ENCODE measurements at places on chromosomes 12 and 14. TPM values are rescaled to one million over a fixed set of nuclear protein-coding genes. Genes with fewer than 3 reads are reported as not detected.

- H3K4me3 ChIP-seq: no peak overlapping the region
- no peak overlapping the region for H3K27ac ChIP-seq
- peaks cover 14% of the 10 kb centered on the region for H3K4me1 ChIP-seq
- peak; percentile 71 for DNase-seq
Measured at GRCh38 chr12:54374562-54375258, 9.8 kb downstream of the ZNF385A start.

DNA sequence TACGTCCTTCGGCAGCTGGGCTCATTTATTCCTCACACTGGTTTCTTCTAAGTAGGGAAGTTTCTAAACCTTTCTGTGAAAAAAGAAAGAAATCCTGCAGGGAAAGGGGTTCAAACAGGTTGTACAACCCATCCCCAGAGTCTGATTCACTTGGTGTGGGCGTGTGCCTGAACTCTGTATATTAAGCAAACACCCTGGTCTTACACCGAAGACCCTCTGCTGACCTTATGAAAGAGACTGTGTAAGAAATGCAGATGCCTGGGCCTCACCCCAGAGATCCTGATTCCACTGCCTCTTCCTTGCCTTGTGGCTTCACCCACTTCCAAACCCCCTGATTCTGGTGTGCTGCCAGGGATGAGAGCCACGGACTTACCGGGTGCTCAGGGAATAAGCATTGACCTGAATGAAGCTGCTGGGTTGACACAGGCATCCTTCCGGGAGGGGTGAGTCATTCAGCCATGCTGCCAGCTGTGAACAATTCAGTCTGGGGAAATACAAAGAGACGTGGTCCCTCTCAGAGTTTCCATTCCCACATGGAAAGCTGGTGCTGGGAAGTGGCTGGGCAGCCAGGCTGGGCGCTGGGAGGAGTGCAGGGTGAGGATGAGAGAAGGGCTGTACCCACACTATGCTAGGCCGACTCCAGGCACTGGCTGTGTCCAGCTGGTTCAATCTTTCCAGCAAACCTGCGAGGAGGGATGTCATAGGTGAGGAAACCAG lies 26.5 kb upstream of the ACTN1 start:
- H3K4me3 ChIP-seq: peak overlapping the region; percentile 16
- peak; percentile 97 for DNase-seq
- peak overlapping the region; percentile 85 for H3K27ac ChIP-seq

DNA sequence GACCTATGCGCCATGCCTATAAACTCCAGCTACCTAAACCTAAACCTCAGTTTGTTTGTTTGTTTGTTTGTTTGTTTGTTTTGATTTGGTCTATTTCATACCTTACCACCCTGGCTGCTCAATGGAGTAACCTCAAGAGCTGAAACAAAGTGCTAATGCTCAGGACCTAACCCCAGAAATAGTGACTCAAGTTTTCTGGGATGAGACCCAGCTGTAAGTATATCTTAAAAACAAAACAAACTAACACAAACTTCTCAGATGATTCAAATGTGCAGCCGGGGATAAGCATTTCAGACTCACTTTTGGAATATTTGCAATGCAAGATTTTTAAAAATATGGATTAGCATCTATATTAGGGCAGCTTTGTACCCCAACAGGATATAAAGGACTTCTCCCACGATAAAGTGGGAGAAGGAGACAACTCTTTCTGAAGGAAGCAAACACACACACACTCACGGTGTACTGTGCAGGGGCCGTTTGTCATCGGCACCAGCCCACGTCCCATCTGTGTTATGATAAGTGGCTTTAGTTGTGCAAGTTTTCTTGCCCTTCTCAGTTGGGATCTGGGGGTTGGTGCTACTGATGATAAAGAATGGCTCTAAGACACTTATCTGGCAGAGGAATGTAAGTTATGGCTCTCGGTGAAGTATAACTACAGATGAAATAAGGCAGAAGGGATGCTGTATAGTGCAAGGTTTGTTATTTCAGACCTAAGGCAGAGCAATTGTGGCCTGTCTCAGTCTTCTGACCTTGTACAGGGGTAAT lies 516.7 kb upstream of the TMEM132C start:
- H3K4me3 ChIP-seq: no peak overlapping the region
- H3K4me1 ChIP-seq: no peaks in the 10 kb centered on the region
- no peaks in the 10 kb centered on the region for H3K36me3 ChIP-seq
- DNase-seq: no peak
- H3K27ac ChIP-seq: no peak overlapping the region
- H3K27me3 ChIP-seq: no peaks in the 10 kb centered on the region

- H3K36me3 ChIP-seq: no peaks in the 10 kb centered on the region
- H3K27ac ChIP-seq: no peak overlapping the region
- DNase-seq: peak; percentile 47
- peaks cover 14% of the 10 kb centered on the region for H3K4me1 ChIP-seq
- no peaks in the 10 kb centered on the region for H3K27me3 ChIP-seq
Measured at GRCh38 chr12:124857921-124858461, 5.7 kb downstream of the SCARB1 start.

GRCh38 chr12:120856980-120857379 lies 47.2 kb downstream of the SPPL3 start:
- no peak overlapping the region for H3K27ac ChIP-seq
- H3K4me1 ChIP-seq: peaks cover 10% of the 10 kb centered on the region

DNA sequence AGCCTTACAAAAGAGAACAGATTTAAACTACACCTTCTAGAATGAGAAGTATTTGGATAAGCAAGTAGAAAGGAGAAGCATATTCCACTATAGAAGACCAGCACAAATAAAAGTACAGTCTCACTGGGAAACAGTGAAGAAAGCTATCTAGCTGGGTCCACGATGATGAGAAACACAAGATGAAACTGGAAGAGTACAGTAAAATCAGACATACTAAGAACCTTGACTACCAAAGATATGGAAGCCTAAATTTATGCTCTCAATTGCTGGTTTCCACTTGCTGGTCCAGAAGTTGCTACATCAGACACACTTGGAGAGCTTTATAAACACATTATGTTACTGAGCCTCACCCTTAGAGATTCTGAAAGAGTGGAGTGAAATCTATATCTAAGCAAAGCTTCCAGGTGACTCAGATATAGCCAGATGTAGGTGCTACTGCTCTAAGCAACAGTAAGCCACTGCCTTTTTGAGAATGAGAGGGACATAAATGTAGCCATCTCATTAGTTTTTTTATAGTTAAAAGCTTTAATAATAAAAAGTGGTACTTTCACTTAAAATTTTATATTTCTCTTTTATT lies 96.3 kb upstream of the BBS10 start:
- H3K4me3 ChIP-seq: no peak overlapping the region
- peaks cover 12% of the 10 kb centered on the region for H3K4me1 ChIP-seq
- H3K27ac ChIP-seq: no peak overlapping the region
- no peaks in the 10 kb centered on the region for H3K27me3 ChIP-seq

GRCh38 chr12:89933911-89934310 lies 225.3 kb upstream of the ATP2B1 start:
- peaks cover 18% of the 10 kb centered on the region for H3K4me1 ChIP-seq
- no peaks in the 10 kb centered on the region for H3K27me3 ChIP-seq
- no peak overlapping the region for H3K4me3 ChIP-seq
- peak; percentile 36 for DNase-seq
- H3K27ac ChIP-seq: peak overlapping the region; percentile 80

DNA sequence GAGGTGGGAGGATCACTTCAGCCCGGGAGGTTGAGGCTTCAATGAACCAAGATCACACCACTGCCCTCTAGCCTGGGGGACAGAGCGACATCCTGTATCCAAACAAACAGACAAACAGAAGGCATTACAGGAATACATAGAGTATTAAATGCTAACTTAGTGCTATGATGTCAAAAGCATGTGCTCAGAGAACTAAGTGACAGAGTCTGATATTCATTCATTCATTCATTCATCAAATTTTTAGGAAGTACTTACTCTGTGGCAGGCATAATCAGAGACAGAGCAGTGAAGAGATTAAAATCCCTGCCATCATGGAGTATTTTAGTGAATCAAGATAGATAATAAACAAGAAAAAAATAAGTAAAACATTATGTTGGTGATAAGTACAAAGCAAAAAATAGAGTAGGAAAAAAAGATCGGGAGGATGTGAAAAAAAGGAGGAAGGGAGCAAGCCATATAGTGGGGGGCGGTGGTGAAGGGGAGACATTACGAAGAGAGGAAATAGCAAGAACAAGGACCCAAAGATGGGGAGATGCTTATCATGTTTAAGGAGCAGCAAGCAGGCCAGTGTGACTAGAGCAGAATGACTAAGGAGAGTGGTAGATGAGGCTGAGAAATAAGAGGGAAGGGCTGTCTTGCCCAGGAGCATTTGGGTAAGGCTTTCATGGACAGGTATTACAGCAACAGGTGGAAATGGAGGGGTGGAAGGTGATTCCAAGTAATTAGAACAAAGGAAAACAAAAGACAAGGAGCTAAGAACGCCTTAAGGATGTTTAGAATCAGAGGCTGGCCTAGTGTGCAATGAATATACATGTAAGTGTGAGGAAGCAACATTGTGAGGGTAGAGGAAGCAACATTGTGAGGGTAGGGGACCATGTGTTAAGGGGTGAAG lies 2.8 kb downstream of the MAP4K5 start:
- H3K27ac ChIP-seq: peak overlapping the region; percentile 86
- no peaks in the 10 kb centered on the region for H3K27me3 ChIP-seq
- H3K4me1 ChIP-seq: peaks cover 33% of the 10 kb centered on the region

Gene SAMD15
- 6.2 TPM for total RNA-seq

Gene GPR135
- total RNA-seq: 5.1 TPM

All from osteoblast (primary cell).